ENCODE measurements at places on chromosomes 16 and 17.

- no peak for DNase-seq
Measured at GRCh38 chr17:12922120-12922519, 95.7 kb downstream of the ELAC2 start.

DNA sequence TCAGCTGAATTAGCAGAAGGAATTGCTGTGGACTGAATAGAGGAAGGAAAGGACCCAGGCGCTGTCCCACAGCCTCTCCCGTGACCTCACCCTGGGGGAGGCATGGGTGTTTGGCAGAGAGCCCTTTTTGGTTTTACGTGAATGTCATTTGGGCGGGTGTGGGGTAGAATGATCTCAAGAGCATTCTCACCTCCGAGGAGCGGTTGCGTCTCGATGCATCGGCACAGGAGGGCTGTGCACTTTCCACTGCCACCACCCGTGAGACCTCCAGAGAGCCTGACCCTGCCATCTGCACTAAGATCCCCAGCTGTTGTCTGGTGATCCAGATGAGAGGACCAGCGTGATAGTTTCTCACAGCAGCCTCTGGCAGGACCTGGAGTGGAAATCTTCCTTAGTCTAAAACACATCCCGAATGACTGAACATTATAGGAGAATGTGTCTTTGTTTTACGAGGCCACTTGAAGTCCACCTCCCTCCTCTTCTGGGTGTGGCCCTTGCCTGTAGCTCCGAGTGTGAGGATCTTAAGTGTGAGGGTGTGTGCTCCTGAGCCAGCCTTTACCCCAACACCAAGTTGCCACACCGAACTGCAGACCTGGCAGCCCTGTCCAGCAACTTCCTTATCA is 29.3 kb downstream of the FOXK2 start:
- DNase-seq = no peak

- DNase-seq = peak; percentile 99
Measured at GRCh38 chr16:11915644-11916523, at the start of gene GSPT1. Gene GSPT1 (minus strand): TSS chr16:11915956. CDS start chr16:11915720, 236 bp downstream.

- DNase-seq = no peak
Measured at GRCh38 chr17:52064791-52065211, 93.7 kb downstream of the CA10 start.

- no peak for DNase-seq
Measured at GRCh38 chr16:11320170-11320569, 25.1 kb upstream of the RMI2 start.

DNA sequence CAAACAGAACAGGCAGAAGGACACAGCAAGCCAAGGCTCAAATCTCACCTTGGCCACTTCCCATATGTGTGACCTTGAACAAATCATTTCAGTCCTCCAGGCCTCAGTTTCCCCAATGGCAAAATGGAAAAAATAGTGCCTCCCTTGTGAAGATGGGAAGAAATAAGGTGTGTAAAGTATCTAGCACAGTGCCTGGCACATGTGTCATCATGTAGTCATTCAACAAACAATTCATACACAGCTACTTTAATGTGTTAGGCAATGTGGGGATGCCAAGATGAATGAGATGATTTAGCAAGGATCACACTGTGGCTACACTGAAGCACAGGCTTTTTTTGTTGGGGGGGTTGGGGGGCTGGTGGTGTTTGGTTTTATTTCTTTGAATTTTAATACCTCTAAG is 13.3 kb downstream of the SRCIN1 start:
- DNase-seq = no peak

GRCh38 chr17:11871773-11872172 is 125.5 kb downstream of the ZNF18 start:
- no peak for DNase-seq

GRCh38 chr17:53106886-53107285 is 715.8 kb upstream of the KIF2B start:
- no peak for DNase-seq

DNA sequence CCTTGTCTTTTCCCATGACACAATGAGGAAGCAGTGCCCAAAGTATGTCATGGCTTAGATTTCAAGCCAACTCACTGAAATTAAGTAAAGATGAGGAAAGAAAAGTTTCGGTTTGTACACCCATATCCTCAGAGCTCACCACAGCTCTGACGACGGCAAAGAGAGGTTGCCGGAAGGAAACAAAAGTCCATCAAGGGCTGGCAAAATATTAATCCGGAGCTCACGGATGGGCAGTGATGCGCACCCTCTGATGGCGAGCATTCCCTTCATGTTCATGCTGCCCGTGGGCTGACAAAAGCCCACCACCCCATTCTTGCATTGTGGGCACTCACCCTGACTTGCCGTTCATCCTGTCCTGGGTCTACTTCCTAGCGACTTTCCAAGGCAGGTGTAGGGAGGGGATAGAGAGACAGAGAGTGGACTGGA is 103.1 kb downstream of the SOX9 start:
- DNase-seq = no peak

DNA sequence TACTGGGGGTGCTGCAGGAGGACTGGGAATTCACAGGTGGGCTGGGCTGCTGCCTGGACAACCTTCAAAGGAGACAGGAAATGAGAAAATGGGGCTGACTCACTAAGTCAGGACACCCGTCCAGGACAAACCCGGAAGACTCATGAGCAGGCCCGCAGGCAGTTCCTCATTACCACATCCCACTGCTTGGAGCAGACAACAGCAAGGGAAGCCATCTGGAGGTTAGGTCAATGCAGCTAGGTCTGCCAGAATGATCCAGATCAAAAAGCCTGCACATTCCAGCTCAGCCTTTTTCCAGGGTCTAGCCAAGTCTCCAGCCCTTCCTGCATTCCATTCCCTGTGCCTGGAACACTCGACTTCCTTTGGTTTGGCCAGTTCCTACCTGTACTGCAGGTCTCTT is 536.5 kb upstream of the CDH11 start:
- no peak for DNase-seq

DNA sequence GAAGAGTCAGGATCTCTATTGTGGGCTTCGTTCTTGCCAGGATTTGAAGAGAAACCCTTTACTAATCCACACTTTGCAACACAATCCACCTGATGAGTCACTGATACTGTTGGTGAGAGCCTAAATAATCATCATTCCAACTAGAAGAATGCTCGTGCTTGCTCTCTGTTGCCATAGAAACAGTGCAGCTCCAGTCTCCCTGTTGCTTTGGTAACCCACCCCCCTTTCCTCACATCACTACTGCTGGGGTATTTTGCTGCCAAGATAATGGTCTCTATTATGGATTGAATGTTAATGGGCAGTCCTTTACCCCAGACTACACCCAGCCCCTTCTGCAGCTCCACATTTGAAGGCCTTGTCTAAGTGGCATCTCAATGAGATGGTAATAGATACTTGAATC is 190.4 kb downstream of the ABCC12 start:
- no peak for DNase-seq

GRCh38 chr16:30139583-30140481 is 16.8 kb upstream of the MAPK3 start:
- no peak for DNase-seq

DNA sequence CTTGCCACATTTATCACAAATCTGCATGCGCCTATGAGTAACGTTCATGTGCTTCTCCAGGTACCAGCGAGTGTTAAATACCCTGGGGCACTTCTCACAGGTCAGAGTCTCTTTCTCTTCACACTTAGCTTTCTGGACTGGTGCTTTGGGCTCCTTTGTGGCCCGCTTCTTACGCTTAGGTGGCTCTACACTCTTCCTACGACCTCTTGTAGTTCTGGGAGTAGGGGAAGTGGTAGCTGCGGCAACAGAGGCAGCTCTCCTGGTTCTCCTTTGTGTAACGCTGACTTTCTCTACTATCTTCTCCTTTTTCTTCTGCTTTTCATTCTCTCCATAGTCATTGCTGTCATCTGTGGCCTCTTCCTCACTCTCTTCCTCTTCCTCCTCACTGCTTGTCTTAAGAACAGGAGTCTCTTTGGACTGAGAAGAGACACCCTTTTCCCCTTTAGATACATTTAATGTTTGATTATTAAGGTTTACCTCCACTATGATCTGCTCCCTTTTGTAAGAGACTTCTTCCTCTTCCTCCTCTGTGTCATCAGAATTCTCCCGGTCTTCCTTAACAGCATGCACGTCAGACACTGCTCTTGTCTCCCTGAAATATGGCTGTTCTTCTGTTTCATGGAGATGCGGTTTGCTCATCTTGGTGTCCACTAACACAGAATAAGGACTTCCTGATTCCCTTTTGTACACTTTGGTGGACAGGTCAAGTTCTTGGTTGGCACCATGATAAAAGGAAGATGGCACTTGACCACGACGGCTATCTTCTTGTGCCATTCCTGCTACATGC is 45.0 kb downstream of the ZNF652 start:
- no peak for DNase-seq

DNA sequence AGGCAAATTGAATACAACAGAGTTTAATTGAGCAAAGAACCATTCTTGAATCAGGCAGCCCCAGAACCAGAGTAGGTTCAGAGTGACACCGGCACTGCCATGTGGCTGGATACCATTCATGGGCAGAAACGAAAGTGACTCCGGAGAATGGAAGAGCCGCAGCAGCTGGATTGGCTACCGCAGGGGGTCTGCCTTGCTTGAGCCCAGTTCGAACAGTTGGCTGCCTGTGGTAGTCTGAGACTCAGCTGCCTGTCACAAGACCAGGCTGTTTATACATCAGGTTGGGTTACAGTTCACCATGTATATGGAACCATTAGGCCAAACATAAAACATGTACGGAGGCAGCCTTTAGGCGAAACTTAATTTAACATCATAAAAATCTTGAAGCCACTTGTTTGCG is 205.2 kb upstream of the CHMP6 start:
- DNase-seq = no peak

DNA sequence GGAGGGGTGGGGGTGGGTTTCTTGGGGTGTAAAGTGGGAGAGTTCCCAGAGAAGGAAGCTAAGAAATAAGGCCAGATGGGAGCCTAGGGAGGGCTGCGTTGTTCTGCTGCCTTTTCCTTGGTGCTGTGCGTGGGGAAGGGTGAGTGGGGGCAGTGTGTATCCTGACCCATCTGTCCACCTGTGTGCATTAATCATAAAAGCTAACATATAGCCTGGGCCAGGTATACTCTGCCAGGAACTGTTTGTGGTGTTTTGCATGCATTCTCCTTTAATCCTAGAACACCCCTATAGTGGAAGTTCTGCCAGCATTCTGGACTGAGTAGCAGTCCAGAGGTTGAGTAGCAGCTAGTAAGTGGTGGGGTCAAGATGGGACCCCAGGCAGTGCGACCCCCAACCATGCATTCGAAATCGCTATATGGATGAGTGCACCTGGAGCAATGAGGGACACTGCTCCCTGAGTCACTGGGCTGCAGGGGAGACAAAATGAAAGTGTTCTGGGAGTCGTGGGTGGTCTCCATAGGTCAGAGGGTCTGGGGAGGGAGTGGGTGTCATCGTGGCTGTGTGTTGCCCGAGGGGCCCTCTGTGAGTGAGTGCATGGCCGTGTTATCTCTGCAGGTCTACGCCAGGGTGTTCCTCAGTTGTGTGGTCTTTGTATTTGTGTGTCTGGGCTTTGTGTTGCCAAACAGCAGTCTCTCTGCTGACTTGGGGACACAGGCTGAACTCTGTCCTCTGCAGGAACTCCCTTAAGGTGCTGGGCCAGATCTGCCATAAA is 1.3 kb downstream of the ERBB2 start:
- DNase-seq = no peak

- no peak for DNase-seq
Measured at GRCh38 chr16:27220120-27220519, 16.8 kb downstream of the KDM8 start.

DNA sequence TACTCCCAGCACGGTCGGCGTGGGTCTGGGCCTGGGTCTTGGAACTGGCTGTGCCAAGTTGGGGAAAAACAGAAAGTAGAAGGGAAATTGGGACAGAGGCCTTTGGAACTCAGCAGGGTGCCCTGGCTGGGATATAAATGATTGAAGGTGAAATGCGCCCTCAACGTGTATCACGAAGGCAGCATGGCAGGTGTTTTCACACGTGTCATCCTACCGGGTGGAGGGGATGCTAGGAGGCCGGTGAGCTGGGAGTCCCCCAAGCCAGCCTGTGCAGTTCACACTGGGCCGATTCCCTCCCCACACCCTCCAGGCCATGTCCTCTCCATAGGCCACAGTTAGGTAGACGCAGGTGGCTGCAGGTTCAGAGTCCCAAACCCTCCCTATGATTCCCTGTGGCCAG is 6.0 kb downstream of the TNFAIP1 start:
- no peak for DNase-seq

DNA sequence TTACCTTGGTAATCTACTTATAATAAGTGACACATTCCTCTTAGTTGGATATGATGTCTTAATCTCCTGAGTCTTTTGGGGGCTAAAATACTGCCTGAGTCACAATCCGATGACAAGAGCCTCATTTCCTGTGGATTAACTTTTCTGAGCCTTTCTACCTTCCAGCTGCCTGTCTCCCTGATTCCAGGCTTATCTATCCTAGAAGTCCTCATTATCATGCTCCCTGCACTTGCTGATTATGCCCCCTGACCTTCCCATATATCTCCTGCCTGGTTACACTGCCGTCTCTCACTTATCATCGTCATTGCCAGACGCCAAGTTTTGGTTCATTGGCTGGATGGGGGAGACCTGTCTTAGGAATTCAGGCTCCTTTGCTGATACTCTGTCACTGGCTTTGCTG is 727.4 kb upstream of the CA10 start:
- no peak for DNase-seq

- DNase-seq = peak; percentile 42
Measured at GRCh38 chr17:3892095-3892998, 506 bp downstream of the CAMKK1 start.

GRCh38 chr17:35890774-35891155 is 10.6 kb upstream of the CCL5 start:
- no peak for DNase-seq

DNA sequence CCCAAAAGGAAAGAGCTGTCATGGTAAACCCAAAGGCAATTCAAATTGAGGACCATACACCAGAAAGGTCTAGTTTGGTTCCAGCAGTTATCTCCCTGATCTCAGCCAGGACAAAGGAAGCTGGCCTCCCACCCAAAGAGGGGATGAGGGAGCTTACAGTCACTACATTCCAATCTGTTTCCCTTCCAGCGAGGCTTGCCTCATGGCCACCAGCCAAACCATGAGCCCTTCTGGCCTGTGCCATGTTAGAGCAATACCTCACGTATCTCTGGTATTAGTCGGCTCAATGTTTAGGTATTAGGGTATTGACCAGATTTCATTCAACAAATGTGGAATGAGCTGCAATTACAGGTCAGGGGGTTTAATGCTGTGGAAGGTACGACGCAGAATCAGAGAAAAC is 8.4 kb downstream of the NDUFAB1 start:
- no peak for DNase-seq

DNA sequence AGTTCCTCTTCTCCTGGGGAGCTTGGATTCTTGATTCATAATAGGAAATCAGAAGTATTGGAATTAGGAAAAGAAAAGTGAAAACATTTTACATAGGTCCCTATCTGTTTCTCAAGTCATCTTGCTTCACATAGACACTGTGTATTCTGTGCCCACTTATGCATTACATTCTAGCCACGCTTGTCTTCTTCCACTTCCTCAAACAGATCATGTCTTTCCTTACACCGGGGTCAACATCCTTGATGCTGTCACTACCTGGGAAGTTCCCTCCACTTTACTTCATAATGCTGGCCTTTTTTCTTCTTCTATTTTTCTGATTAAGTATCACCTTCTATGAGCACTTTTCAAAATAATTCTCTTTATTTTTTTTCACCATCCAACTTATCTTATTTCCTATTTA is 606.4 kb upstream of the CDH8 start:
- DNase-seq = no peak

Measured in stimulated activated CD8-positive, alpha-beta memory T cell treated with anti-CD3 and anti-CD28 coated beads, Interleukin-4, amount 100 ng/mL, for 4 hours (primary cell).